Cardiac septum (tissue), 1 donor: ENCODE measurements at places on chromosomes 3 and 15.

DNA sequence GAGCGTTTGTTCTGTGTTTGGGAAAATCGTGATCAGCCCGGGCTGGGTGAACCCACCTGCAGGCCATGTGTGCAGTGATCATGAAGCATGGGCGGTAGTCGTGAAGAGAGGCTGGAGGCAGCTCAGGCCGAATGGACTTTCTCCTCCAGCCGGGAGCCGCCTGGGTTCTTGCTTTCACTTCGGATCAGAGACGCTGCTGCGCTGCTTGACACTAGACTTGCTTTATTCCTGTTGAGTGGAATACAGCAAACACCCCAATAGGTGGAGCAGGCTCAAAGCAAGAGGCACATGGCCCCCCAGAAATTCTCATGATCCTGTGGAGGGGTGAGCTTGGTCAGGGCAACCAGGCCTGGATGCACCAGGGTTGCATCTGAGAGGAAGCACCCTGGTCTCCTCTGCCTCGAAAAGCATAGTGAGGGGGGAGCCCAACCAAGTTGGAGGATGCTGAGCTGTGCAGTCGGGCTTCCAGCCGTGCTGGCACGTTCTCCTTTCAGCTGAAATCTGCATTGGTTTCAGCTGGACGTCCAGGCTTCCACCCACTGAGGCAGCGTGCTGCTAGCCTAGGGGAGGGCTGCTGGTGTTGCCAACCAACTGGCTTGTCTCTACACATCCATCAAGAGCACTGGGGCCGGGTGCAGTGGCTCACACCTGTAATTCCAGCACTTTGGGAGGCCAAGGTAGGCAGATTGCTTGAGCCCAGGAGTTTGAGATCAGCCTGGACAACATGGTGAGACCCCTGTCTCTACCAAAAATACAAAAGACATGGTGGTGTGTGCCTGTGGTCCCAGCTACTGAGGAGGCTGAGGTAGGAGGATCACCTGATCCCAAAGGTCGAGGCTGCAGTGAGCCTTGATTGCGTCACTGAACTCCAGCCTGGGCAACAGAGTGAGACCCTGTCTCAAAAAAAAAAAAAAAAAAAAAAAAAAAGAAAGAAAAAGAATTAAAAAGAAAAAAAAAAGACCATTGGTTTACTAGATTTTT, 2.8 kb upstream of the NRROS start:
- DNase-seq: no peak

GRCh38 chr15:63601026-63601703, 4.0 kb downstream of the FBXL22 start:
- DNase-seq: no peak

DNA sequence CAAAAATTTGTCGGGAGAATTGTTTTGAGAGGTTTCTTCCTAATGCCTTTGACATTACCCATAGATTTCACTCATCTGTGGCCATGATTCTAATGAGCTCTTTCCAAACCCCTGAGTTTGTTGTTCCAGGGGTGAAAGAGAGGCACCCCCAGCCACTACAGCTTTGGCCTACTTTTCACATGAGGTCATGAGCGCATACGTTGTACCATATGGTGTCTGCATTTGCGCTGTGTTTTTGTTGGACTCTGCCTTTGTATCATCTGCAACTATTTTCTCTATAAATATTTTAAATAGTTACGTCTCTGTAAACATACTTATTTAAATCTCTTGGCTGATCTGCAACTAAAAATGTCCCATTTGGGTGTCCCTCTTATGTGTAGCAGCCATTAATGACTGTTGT, 107.9 kb downstream of the LRTM1 start:
- no peak for DNase-seq

GRCh38 chr3:17038900-17039553, 154.3 kb downstream of the PLCL2 start:
- DNase-seq: no peak

DNA sequence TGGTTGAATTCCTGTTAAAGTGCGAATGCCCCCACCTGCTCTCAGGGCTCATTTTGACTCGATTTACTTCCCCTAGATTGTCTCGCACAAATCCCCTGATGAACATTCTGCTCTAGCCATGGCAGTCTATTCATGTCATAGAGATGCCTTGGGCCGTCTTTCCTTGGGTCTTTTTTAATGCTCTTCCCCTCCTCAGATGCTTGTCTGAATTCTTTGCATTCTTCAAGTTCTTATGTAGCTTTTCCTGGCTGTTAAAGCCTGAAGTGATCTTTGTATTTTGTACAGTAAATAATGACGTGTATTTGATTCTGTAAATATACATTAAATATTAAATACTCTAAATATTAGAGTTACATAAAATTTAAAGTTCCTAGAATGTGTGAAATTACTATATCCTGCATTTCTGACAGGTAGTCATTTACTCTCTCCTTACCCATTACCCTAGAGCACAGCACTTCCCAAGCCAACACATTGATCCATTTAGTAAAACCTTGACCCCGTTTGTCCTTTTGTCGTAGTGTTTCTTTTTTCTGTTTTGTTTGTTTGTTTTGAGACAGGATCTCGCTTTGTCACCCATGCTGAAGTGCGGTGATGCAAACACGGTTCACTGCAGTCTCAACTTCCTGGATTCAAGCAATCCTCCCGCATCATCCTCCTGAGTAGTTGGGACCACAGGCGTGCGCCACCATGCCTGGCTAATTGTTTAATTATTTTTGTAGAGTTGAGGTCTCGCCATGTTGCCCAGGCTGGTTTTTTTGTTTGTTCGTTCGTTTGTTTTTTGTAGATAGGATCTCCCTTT, 47.9 kb downstream of the YEATS2 start:
- no peak for DNase-seq

- no peak for DNase-seq
These were observed 53.1 kb downstream of the GMNC start for GRCh38 chr3:190809351-190809750.

DNA sequence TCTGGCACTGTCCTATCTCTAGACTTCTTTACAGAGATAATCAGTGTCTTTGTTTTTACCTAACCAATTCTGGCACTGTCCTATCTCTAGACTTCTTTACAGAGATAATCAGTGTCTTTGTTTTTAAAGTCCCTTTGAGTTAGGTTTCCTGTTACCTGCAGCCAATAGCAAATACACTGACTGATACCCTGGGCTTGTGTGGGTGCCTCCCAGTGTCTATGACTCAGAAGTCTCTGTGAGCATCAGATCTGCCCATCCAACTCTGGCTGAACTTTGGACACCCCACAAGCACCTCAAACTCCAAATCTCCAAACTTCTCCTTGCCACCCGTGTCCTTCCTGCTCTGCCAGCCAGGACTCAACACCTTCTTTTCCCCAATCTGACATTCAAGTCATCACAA, 30.4 kb downstream of the SLC41A3 start:
- DNase-seq: no peak

- DNase-seq: no peak
These were observed 114.4 kb downstream of the RYR3 start for GRCh38 chr15:33425142-33425541.

- no peak for DNase-seq
These were observed 328.2 kb downstream of the ZIC1 start for GRCh38 chr3:147737376-147737775.

- no peak for DNase-seq
These were observed 392.7 kb upstream of the TBL1XR1 start for GRCh38 chr3:177589911-177590381.

- peak; percentile 77 for DNase-seq
These were observed 35.7 kb upstream of the ACTL6A start for GRCh38 chr3:179526989-179527391.

GRCh38 chr3:78642226-78643035, 1125.4 kb downstream of the ROBO1 start:
- no peak for DNase-seq

DNA sequence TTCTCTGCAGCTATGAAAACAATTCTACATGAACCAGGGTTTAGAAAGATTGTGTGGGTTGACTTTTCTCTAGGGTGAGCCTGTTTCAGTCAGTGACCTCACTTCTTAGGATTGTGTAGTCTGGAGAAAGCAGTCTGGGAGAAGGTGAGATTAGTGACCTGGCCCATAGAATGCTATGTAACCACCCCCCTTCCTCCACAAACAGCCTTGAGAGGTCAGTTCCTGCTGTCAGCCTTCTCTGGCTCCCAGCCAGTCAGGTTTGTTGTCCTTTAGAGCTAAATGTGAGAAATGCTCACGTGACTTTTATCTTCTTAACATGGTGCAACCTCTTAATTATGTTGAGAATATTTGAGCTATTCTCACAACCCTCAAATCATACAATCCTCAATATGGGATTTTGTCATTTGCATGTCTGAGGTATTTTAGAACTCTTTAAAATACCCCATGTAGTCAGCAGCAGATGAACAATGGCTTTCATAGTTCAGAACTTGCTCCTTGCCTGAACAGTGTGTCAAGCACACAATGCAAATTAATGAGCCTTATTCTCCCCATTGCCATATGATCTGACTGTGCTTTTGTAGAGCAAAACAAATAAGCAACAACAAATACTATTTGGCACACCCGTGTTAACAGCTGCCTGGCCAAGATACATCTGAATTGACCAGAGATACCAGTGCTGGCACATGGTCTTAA, 311.6 kb downstream of the CNTN6 start:
- no peak for DNase-seq

DNA sequence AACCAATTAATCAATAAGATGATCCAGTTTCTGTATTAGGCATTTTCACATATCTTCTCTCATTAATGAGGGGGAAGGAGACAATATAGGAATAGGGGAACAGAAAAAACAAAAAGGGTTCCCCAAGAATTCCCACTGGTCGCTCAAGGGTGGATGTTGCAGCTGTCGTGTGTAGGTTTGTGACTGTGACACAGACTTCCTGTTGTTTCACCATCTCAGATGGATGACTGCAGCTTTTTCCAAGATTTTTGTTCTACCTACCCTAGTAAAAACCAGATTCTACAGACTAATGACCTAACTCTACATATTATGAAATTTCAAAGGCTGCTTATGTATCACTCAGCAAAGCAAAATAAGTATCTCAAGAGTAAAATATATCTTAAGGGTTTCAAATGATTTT, 73.7 kb upstream of the MB21D2 start:
- no peak for DNase-seq

DNA sequence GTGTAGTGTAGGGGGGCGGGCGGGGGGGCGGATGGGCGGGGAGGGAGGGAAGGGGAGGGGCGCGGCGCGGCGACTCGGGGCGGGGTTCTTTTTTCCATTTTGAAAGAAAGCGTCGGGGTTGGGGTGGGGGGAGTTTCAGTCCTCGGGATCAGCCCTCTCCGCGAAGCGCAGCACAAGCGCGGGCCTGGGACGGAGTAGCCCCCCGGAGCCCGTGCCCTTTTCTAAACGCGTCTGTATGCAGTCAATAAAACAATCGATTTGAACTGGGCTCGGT, 6.1 kb downstream of the ISLR2 start:
- DNase-seq: no peak

DNA sequence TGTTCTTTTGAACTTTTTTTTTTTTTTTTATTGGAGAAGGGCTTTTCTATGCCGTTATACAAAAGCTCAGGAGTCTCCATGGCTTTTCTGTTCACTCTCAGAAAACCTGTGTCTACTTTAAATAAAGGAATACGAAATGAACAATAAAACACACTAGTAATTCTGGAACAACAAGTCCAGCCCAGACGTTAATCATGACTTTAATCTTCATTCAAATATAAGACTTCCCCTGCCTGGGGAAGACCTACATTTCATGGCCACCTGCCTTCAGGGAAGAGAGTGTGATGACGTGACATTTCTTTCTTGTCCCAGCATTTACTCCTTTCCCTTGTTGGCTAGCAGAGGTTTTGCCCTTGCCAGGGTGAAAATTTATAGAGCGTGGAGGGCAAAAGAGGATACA, 564.5 kb downstream of the PDCD6IP start:
- no peak for DNase-seq

- DNase-seq: no peak
These were observed 114.3 kb downstream of the STAC start for GRCh38 chr3:36494461-36495109.

GRCh38 chr3:101829874-101830273, 19.4 kb upstream of the NFKBIZ start:
- DNase-seq: no peak

DNA sequence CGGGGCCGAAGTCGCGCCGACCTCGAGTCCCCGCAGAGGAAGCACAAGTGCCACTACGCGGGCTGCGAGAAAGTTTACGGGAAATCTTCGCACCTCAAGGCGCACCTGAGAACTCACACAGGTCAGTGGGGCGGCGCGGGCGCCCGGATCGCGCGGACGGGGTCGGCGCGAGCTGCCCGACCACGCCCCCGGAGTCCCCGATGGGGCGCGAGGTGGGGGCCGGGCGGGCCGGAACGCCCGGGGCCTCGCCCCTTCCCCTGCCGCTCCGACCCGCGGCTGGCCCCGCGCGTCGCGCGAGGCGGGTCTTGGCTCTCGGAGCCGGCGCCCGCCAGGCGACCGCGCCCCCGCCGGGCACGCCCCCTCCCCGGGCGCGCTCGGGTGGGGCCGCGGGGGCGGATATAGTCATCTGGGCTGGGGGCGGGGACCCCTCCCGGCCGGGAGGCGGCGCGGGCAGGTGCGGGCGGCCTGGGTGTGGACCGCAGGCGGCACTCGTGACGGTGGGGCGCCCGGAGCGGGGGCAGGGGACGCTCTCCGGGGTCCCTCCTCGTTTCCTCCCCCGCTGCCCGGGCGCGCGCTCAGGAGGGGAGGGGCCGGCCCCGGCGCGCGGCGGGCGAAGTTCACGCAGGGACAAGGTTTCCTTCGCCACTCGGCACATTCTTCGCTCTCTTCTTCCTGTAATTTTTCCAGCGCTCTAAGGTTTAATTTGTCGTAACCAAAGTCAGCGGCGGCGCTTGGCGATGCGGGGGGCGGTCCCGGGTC, 1.2 kb downstream of the KLF13 start:
- DNase-seq: peak; percentile 88

DNA sequence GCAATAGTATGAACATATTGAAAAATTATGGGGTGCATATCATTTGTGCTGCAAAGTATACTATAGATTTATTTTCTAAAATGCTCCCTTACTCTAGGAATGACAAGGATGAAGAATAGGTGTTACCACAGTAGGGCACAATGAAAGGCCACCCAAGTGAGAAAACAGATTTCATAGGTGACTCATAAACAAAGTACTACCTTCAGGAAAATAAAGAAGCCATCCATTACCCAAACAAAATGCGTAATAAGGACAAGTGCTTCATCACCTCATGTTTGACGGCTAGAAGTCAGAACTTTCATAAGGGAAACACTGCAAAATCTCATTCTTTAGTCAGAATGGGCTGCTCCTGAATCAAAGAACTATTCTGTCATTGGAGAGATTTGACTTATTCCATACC, 116.6 kb downstream of the MFSD1 start:
- DNase-seq: no peak

DNA sequence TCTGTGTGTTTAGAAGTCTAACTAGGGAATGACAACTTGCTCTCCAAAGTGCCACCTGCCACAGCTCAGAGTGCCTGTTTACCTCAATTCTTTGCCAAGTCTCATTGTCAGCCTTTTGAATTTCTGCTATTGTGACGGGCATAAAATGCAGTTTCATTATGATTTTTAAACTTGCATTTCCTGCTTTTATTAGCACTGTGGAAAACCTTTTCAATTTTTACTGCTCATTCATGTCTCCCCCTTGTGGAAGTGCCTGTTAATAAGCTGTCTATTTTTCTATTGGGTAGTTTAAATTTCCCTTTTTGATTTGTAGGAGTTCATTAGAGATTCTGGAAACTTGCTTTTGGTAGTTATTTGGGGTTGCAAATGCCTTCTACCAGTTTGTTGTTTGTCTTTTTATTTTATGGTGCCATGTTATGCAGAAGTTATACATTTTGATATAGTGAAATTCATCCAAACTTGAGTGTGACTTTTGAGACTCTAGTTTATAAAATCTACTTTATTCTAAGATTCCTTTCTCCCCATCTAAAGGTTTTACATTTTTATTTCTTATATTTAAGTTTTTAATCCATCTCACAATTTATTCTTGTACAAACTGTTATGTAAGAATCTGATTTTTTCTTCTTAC, 53.9 kb upstream of the FRMD4B start:
- DNase-seq: no peak
